ENCODE measurements at places on chromosomes 16 and 17.

DNA sequence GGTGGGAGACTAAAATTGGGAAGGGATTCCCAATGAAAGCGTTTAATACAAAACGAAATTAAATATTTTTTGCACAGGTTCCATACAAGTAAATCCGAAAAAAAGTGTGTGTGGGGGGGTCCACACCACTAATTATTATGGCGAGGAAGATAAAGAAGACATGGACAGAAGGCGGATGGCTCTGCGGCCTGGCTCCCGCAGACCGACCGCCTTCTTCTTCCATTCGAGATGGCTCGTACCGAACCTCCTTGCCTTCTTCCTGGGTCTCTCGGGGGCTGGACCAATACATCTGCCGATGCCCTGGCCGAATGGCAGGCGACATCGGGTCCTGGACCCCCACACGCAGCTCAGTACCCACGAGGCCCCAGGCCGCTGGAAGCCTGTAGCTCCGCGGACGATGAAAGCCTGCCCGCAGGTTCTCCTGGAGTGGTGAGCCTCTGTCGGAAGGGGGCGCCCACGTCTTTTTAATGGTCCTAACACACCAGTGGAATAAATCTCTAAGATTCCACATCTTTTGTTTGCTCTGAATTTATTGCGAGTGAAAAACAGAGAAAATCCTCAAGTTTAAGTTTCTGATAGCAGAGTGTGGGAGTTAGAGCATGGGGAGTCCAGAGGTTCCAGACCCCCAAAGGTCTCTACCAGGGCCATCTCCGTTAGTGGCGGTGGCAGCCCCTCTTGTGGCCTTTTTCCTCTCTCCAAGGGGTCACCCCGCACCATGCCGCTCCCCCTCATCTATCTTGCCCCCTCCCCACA lies 1.4 kb downstream of the PRAC2 start:
- DNase-seq = peak; percentile 67

- no peak for DNase-seq
Observed at GRCh38 chr17:66580956-66581391, 253.9 kb upstream of the CACNG5 start.

DNA sequence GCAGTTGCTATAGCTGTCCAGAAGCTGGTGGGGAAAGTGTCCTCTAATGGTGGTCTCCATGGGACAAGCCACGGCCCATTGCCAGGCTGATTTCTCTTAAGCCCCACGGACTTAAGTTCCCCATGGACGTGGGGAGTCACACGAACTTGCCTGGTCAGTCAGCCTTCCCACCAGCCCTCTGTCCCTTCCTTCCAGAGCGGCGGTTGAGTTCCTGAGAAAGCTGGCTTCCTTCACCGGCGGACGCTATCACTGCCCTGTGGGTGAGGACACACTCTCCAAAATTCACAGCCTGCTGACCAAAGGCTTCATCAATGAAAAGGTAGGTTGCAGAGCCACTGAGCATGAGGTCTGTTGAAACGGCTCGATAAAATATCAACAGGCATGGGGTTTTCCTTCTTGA lies 10.0 kb upstream of the SDR42E2 start:
- DNase-seq = no peak

DNA sequence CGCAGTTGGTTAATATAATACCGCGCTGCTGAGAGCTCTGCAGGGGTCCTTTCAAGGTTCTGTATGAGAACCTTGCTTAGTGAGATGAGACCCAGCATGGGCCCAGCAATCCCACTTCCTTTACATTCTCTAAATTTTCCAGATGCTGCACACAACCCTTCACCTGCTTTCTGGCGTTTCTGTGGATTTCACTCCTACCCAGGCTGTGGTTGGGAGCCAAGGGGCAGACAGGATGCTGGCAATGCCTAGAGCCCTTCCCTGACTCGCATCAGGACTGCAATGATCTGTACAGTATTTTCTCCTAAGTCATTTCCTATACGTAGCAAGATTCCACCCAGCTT lies 10.1 kb upstream of the PIPOX start:
- DNase-seq = no peak

DNA sequence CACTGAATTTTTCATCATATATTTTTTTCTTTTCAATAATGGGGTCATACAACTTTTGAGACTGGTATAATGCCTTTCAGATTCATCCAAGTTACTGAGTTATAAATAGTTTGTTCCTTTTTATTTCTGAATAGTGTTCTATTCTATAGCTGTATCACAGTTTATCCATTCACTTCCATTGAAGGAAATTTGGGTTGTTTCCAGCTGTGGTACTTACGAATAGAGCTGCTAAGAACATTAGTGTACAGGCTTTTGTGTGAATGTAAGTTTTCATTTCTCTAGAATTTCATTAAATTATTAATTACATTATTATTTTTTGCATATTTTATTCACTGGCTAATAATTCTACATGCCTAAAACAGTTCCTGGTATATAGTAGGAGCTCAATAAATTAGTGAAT lies 52.9 kb downstream of the SNTB2 start:
- no peak for DNase-seq

DNA sequence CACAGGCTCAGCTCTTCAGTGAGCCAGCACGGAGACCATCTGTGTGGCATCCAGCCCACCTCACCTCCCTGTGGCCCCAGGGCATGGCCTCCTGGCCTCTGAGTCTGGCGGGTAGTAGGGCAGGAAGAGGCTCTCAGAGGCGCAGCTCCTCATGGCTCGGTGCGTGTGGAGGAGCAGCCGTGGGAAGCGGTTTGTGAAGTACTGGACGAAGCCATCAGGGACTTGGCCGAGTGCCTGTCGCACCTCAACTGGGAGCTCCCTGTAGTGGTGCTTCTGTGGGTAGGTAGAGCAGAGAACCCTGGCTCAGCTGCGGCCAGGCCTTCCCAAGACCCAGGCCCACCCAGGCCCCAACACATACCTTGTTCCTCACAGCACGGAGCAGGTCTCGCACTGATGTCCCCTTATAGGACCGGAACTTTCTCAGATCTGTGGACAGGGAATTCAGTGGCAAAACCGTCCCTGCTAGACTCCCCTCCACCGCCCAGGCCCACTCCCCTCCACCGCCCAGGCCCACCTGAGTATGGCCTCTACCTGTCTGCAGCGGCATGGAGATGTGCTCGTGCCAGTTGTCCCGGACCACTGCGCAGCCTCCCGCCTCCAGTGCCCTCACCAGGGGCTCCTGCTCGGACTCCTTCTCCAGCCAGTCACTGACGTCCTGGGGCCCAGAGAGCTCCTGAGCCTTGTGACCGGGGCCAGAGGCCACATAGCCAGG lies 12.2 kb downstream of the PLK1 start:
- DNase-seq = no peak

GRCh38 chr17:70767102-70767701 lies 597.9 kb downstream of the KCNJ2 start:
- DNase-seq = no peak

DNA sequence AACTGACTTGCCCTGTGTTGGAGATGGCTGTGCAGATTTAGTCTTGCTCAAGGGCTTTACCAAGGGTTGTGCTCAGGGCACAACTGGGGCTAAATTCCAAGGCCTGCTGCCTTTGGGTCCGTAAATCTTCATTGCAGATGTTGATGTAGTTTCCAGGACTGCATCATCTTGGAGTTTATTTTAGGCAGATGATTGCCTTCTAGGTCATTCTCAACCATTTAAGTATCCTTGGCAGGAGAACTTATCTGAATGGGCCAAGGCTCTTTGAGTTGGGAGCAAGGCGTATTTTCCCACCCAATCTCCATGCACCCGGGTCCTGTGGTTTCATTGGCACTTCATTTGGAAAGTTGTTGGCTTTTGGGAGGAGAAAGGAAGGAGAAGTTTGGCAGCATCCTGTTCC lies 200.3 kb downstream of the MSI2 start:
- DNase-seq = no peak

DNA sequence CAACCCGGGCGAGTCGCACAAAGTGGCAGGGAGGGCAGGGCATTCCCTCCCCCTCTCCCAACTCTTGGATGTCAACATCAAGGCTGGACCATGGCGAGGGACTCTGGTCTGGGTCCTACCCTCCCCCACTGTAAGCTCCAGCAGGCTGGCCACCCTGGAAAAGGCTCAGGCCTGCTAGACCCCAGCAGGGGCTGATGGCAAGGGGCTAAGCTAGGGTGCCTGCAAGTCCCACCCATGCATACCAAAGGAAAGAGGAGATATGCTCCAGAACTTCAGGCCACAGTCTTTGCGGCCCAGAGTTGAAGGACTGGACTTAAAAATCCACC lies 19.9 kb downstream of the ST3GAL2 start:
- DNase-seq = no peak

DNA sequence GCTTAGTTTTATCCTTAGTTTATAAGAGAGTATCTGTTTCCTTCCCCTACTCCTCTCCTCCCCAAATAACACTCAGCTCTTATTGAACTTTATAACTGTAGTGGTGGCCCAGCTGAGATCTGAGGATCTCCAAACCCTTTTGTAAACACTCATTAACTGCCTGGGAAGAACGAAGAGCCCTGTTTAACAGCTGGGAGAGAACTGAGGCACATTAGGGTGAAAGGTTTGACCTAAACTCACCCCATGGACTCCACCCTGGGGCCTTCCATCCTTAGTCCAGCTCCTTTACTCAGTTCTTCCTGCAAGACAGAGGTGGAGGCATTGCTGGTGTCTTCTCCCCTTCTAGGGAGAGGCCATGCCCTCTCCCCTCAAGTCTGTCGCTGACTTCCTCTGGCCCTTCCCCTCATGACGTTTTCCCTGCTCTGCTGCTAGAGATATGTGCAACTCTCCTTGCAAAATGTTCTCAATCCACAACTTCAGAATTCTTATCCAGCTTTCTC lies 1.2 kb upstream of the RARA start:
- no peak for DNase-seq

- DNase-seq = no peak
Observed at GRCh38 chr16:2469399-2470233, 1.5 kb upstream of the NTN3 start.

- peak; percentile 41 for DNase-seq
Observed at GRCh38 chr17:14337596-14338079, 36.8 kb downstream of the HS3ST3B1 start.

DNA sequence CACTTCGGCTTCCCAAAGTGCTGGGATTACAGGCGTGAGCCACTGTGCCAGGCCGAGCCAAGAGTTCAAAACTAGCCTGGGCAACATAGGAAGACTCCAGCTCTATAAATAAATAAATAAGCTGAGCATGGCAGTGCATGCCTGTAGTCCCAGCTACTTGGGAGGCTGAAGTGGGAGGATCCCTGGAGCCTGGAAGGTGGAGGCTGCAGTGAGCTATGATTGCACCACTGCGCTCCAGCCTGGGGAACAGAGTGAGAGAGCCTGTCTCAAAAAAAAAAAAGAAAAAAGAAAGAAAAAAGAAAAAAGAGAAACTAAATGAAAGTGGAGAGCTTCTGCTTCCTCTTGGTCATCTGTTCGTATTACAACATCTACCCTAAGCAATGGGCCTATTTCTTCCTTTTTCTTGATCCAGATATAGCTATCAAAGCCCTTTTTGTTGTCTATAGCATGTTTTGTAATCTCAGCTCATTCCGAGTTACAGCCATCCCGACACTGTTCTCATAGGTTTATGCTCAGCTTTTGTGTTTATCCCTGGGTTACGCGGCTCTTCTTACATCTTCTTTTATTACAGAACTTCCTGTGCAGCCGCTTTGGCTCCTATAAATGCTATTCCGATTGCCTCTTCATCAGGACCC lies 14.1 kb upstream of the MAPK3 start:
- DNase-seq = no peak

- DNase-seq = no peak
Observed at GRCh38 chr16:54176376-54176901, 110.1 kb downstream of the IRX3 start.

- DNase-seq = no peak
Observed at GRCh38 chr16:10441726-10442125, 55.9 kb downstream of the ATF7IP2 start.

GRCh38 chr16:84916850-84917249 lies 94.5 kb downstream of the ZDHHC7 start:
- no peak for DNase-seq

DNA sequence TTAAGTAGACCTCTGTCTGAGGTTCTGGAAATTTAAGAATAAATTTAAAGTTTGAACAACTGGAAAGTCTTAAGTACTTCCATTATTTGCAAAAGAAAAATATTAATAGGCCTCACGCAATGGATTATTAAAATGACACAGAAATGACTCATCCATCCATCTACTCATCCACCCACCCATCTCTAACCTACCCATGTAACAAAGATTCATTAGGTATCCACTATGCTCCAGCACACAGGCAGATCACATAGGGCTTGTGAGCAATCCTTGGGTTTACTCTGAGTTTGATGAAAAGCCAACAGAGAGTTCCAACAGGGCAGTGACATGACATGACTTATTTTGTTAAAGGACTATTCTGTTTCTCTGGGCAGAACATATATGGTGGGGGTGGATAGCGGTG lies 93.3 kb downstream of the HELZ start:
- DNase-seq = no peak

DNA sequence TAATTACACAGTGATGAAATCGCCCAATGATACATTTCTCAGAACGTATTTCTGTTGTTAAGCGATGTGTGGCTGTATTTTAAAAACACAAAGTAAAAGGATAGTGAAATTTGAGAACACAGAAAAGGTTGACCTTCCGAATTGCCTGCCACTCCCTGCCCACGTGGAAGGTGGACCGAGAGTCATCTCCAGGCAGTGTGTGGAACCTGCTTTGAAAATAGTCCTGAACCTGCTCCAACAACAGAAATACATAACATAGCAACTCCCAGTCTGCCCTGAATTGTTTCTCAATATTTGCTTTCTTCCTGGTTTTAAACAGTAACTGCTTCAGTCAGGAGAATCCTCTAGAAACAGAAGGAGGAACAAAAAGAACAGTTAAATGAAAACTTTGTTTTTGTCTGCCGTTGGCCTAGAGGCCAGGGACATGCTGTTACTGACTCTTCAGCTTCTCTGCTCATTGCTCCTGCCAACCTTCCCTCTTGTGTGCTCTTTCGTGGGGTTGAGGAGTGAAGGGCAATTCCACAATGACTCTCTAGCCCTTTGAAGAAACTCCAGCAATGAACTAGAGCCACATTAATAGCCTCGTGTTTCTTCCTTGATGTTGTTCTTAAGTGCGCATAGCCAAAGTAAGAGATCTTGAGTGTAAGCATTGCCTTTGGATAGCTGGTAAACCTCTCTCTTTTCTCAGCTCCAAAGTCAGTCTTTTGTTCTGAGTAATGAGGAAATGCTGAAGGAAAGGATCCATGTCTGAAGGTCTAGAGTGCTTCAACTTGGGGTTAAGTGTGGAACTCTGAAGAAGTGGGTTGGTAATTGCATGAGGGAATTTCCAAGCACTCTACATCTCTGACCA lies 452.5 kb upstream of the CCL2 start:
- DNase-seq = no peak

DNA sequence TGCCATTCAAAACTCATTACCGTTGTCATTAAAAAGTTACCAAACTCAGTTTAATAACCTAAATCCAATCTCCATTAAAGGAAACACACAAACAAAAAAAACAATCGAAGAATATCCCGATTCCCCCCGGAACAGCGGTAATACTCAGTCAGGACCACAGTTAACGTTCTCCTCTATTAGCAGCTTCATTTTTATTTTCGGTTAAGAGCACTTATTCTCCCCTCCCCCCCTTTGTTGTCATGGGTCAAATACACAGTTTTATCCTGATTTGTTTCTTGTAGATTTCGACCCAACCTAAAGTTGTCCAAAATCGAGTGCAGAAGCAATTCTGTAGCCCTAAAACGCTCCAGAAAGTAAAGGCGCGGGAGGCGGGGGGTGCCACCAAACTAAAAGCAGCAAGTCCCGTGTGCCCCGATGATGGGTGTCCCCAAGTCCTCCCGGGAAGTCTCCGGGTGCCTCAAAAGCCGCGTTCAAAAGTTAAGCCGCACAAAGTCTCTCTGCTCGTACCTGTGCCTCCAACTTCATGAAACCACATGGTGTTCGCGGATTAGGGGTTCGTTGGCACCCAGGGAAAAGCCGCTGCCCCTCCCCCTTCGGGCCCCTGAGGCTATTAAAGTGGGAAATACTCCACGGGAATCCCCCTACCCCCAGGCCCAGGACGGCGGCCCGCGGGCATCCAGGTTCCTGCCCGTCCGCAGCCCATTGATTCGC lies 996 bp downstream of the SUMO2 start:
- DNase-seq = peak; percentile 25
